Ammon's horn (tissue), 1 donor: ENCODE measurements at places on chromosomes 4 and X.
A peak's percentile ranks its signal among the peaks of the same experiment; 100 is the strongest.

GRCh38 chr4:163562496-163562895 lies 68.0 kb downstream of the TMA16 start:
- no peak for DNase-seq

GRCh38 chrX:41858161-41858775 lies 65.1 kb downstream of the CASK start:
- no peak for DNase-seq

GRCh38 chrX:130285069-130285620 lies 16.4 kb upstream of the ZNF280C start:
- no peak for DNase-seq

DNA sequence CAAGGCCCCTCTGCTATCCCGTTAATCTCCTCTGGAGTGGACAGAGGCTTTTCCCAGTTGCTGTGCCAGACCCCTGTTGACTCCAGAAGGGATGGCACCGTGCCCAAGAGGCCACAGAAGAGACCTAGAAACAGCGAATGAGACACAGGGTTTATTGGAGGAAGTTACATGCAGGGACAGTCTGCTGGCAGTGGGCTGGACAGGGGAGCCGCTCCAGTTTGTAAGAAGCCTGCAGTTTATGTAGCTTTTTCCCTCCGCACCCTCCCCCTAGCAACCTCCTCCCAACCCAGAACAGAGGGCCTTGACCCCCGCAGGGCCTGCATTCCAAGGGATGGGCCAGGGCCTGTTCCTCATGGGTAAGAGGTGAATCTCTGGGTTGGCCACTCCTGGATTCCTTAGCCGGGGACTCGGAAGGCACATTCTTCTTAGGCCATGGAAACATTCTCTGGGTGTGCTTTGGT lies 216.8 kb upstream of the PSAPL1 start:
- DNase-seq = peak; percentile 61

DNA sequence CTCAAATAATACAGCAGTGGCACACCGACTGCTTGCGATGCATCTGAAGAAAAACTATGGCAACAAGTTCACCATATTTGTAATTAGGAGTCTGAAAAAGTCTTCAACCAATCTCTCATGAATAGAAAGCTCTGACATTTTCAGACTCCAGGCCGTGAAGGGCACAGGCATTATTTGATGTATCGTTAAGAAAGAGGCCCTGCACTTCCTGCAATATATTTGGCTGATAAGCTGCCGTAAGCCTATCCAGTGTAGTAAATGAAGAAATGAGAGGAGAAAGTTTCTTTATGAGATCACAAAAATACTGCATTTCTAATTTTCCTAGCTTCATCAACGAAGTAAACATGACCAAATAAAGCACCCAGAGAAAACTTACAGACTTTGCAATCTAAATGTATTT lies 613.8 kb upstream of the TECRL start:
- no peak for DNase-seq

DNA sequence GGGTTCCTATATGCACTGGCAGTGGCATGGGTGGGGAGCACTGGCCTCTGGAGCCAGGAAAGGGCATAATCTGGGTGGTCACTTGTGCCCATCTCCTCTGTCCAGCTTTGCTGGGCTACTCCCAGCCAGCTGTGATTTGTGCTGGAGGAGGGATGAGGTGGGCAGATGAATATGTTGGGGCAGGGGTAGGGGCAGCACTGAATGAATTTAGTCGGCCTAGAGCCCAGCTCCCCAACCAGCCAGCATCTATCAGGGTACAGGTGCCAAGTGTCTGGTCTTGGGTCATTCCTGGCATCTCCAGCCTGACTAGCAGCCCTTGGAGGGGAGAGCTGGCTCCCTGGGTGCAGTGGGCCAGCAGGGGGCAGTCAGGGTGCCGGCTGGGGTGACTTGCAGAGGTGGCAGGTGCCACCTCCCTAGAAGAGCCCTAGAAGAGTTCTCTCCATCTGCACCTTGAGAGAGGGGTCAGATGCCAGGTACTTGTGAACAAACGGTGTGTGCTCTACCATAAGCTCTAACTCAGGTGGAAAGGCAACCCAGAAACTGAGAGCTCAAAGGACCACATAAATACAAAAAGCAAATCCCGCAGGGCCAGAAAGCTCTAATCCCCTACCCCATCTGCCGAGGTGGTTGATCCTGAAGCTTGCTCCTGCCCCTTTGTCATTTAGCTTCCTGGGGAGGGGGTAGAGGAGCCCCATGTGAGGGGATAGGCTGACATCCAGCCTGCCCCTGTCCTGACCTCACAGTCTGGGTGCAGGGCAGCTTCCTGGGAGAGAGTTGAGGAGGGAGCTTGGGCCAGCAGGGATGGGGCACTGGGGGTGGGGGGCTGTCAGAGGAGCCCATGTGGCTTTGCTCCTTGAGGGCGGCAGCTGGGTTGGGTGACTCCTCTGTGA lies 2.2 kb downstream of the SORCS2 start:
- peak; percentile 42 for DNase-seq

- no peak for DNase-seq
Observed at GRCh38 chr4:139227729-139228404, 50.8 kb upstream of the ELF2 start.

DNA sequence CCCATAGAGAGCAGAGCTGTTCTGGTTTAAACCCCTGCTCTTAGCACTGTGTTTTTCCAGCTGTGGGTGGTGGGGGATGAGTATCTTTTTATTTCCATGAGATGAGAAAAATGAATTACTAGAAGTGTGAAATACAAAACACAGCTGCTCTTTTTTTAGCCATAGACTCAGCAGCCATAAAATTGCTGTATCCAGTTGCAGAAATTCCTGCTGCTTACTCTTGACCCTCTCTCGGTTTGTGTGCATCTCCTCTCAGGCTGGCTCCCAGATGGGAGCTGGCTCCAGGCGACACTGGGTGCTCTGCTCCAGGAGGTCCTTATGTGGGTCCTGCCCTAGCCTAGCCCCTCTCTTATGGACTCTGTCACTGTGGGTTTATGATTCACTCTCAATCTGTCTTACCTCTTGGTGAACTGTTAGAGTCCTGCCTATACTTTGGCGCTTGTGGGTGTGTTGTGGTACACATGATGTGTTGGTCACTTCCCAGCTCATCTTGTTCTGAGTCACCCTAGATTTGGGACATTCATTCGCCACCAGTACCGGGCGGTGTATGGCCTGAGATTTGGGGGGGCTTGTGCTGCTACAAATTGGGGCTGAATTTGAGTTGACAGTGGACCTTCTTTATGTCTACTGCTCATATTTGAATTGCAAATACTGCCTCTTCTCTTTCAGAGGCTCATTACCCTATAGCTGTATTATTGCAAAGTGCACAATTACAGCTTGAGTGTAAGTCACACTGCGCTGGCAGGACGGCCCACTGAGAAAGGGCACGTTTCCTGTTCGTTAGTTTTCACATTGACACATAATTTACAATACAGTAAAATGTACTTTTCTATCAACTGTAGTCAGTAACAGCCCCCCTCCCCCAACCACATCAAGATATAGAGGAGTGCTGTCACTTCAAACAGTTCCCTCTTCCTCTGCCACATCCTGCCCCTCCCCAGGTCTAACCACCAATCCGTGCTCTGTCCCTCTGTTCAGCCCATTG lies 46.9 kb upstream of the MSANTD1 start:
- DNase-seq = no peak

DNA sequence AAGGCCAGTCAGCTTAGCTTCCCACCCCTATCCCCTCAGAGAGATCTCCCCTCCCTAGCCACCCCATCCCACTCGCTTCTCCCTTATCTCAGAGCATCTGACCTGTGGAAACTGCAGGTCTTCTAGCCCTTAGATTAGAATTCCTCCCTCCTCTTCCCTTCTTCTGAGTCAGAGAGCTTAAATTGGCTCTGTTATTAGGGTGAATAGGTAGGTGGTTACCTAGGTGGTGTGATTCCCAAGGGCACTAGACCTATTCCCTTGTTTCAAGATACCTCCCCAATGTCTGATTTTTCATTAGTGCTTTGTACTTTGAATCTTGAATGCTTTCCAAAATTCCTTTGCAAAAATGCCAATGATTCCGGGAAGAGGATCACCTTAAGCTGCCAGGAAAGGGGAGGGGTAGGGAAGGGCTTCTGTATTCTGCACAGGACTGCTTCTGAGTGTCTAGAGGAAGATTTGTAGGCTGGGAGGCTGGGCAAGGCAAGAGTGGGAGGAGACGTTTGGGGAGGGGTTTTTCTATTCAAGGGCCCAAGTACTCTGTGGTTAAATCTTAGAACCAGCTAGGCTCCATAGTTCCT lies 24.5 kb upstream of the MSN start:
- DNase-seq = no peak

GRCh38 chrX:133992882-133993281 lies 7.5 kb upstream of the GPC3 start:
- DNase-seq = no peak

DNA sequence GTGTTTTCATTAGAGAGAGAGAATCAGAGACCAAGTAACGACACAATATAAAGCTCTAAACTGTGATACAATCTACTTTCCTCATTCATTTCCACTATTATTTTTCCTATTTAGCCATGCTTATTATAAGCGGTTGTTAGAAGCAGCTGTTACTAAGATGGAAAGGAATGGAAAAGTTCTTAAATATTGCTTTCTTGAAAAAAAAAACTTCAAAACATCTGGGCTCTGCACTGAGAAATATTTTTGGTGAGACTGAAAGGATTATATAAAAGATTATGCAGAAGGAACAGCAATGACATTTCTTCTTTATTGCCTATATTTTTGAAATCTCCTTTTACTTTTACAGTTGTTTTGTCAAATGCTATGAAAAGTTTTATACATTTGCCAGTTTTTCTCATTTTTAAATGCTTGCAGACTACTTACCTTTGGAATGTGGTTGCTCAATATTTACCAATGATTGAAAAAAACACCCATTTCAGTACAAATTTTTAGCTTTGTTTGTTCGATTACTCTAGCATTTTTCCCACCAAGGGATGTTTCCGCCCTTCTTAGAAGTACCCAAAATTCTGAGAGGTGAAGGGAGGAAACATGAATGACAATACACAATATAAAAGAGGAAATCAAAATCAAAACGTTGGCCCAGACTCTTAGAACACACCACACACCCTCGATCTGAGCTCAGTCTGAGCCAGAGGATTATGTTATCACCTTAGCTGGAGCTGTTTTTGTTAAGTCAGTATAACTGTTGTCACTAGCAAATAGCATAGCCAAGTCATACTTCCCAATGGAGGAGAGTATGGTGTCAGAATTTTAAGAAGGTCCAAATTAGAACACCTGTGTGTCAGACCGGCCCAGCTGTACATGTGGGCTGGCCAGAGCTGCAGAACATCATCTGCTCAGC lies 18.4 kb downstream of the DKK2 start:
- no peak for DNase-seq

DNA sequence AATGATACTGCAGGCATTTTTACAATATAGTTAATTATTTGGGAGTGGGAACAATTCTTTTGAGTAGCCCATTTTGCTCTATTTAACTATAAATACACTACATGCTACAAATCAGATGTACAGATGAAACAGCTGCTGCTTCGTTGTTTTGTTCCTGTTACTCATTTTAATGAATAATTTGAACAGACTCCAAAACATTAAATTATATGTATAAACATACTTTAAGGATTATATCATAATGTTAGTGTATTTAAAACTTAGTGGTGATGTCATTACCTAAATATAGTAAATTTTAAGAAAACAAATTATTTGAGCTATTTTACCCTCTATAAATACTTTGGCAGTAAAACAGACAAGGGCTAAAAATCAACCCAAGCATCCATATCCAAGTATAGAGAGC lies 60.7 kb downstream of the GAB1 start:
- no peak for DNase-seq

DNA sequence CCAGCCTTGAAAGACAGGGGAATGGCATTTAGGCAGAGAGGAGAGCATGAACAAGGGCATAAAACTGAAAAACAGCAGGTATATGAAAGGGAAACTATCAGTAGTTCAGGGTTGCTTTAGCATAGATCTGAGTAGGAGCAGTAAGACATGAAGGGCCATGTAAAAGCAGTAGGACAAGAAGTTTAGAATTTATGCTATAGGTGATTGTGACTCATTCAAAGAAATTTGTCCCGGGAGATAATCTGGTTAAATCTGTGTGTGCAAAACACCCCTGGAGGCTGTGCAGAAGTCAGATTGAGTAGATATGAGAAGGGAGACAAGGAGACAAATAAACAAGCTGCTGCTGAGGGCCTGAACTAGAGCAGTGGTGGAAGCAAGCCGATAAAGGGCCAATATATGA lies 109.1 kb upstream of the BMP3 start:
- DNase-seq = no peak

GRCh38 chr4:159358226-159358625 lies 255.3 kb downstream of the RAPGEF2 start:
- peak; percentile 17 for DNase-seq

DNA sequence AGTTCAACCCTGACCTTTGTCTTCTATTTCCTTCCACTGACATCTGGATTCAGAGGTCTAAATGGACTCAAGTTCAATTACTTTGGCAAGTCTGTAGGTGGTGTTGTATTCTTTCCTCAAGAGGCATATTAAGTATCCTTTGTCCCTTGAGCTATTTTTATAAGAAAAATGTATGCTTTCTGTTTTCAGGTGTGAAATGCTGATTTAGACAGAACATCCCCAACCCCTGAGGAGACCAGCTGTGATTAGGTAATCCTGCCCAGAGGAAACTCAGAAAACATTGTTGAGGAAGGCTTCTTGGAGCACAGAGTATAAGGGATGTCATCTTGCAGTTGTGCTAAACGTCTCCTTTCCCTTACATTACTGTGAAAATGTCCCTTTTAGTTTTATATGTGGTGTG lies 46.6 kb upstream of the EGFL6 start:
- no peak for DNase-seq

DNA sequence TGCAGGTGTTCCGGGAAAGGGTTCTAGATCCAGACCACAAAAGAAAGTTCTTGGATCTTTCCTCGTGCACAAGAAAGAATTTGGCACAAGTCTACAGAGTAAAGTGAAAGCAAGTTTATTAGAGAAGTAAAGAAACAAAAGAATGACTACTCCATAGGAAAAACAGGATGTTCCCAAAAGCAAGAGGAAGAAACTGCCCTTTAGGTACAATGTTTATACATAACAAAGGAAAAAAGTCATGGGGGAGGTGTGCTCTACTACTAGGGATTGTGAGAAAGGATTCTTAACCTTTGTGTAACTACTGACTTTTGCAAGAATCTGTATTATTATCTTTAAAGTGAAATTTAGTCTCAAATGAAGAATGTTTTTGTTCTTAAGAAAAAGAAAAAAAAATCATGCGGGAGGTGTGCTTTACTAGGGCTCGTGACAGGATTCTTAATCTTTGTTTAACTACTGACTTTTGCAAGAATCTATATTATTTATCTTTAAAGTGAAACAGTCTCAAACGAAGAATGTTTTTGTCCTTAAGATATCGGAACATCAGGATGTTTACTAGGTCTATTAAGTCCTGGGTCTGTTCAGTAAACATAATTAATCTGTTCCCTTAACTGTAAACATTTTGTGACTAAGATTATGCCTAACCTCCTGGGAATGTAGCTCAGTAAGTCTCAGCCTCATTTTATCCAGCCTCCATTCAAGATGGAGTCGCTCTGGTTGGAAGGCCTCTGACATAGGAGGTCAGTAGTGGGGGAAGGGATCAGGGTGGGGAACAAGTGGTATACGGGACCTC lies 110.4 kb upstream of the BEND4 start:
- DNase-seq = no peak

DNA sequence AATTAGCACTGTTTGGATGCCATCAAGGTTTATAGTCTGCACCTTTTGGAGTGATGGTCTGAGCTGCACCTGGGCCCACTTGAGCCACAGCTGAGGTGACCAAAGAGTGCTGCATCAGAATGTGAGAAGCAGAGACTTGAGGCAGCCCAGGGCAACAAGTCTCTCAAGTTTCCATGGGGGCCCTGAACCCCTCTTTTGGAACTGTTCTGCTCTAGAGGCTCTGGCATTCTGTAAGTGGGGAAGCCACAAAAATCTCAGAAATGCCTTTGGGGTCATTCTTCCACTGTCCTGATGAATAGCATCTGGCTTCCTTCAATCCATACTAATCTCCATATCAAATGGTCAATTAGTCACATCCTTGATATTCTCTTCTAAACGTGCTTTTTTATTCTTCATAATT lies 298.4 kb upstream of the MAOA start:
- DNase-seq = no peak
